ENCODE measurements at places on chromosomes 3 and 15.

DNA sequence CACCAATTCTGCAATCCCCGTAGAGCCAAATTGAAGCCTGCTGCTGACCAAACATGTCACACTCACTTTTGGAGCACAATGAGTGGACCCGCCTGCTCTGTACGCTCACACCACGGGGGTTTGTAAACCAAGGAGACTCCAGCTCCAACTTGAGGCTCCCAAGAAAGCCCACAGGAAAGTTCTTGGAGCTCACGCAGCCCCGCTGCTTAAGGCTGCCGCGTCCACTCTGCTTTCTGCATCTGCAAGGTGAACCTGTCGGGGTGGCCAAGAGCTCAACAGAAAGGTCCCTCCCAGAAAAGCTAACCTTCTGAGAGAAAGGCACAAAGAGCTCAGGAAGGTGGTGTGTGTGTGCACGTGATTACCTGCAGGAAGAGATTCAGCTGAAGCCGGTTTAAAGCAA lies 94.9 kb downstream of the PCSK6 start:
- DNase-seq: no peak

GRCh38 chr3:116161575-116162525 lies 283.4 kb downstream of the LSAMP start:
- DNase-seq: no peak

DNA sequence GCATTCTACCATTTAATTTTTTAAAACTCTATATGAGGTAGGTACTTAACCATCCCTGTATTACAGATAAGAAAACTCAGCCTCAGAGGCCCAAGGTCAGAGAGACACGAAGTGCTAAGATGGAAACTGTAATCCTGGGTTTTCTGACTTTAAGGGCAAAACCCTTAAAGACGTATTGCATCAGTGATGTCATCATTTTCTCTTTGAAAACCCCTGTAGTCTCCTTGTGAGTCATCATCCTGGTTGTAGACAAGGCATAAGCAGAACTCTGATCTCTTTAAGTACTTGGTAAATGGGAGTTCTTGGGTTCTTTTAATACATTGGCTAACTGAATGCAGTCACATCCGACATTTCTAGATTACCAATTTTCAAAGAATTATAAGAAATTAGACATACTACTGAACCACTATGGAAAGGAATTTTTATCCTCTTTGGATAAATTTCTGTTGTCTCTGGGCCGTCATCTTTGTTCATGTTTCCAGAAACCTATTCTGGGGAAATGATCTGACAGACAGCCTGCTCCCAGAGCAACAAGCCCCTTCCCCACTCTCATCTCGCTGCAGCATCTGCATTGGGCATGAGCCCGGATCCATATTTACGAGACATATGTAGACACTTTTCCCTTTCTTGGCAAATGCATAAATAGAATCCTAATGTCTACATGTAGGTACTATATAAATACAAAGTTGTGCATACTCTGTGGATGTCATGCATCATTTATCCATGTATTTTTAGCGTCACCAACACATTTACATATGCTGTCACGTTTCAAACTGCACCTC lies 48.7 kb upstream of the MDFIC2 start:
- no peak for DNase-seq

- DNase-seq: peak; percentile 13
Observed at GRCh38 chr3:138833899-138834595, 681 bp downstream of the PIK3CB start.

DNA sequence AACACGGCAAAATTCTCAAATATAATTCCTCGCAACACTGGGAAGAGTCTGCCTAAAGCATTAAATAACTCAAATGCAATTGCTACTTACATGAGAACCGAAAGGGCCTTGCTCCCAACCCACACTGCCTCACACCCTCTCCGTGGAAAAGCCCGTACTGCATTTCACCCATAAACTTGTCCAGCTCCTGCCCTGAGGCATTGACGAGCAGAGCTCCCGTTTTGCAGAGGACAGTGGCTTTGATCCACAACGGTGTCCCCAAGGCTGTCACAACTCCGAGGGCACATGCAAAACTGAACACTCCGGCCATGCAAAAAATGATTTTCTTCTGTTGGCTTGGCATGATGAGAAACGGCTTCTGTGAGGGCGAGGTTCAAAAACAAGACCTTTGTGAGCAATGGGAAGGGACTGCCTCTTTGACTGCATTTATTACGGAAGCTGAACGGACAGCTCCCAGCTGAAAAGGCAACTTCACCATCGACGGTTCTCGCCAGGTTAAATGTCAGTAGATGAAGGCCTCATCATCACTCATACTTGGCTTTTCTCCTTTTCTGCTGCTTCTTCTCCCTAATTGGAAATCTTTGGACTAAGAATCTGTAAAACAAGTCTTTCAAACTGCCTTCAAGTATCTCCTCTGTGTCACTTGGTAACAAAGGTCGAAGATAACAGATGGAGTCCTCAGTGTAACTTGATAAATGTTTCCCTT lies at the start of gene CLRN1:
Gene CLRN1 (minus strand): TSS at position 362 of the 706 bp plus-strand sequence. CDS start 19 bp downstream, at position 343.
- no peak for DNase-seq

- DNase-seq: no peak
Observed at GRCh38 chr3:23867838-23868237, 49.0 kb downstream of the NKIRAS1 start.

DNA sequence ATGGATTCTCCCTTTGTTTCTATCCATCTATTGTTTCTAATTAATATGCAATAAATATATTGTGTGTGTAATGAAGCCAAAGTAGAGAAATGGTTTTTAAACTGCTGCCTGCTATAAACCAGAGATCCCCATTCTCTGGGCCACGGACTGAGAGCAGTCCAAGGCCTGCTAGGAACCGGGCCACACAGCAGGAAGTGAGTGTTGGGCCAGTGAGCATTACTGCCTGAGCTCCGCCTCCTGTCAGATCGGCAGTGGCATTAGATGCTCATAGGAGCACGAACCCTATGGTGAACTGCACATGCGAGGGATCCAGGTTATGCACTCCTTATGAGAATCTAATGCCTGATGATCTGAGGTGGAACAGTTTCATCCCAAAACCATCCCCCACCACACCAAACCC lies 85.2 kb upstream of the POMGNT2 start:
- DNase-seq: no peak

DNA sequence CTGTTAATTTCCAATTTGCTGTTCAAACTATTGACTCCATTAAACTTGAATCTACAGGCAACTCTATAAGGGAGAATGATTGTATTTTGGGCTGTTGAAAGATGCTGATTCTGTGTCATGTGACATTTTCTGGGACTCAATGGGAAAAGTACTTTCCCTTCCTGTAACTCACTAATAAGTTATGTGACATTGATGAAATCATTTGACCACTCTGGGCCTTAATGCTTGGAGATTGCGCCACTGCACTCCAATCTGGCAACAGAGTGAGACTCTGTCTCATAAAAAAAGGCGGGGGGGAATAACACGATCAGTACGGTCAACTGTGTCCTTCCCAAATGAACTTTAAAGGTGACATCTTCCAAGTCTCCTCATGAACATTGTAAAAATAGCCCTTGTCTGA lies 215.2 kb upstream of the SGO1 start:
- no peak for DNase-seq

GRCh38 chr15:26634319-26634718 lies 138.5 kb downstream of the GABRB3 start:
- DNase-seq: peak; percentile 90

- peak; percentile 86 for DNase-seq
Observed at GRCh38 chr3:58521917-58522631, 14.9 kb downstream of the ACOX2 start.

DNA sequence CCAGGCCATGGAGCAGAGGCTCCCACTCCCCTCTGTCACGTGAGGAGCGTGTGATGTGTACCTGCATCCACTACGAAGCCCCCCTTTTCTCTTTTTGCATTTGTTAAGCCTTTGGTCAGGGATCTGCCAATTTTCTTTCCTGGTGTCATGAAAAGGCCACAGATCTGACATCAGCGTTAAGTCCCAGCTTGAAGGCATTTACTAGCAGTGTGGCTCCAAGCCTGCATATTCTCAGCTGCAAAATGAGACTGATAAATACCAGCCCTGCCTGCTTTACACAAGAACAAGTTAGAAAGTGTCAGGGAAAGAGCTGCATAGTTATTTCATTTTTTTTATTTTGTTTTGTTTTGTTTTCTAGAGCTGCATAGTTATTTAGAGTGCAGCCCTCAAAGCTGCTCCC lies 2.3 kb upstream of the ANKRD63 start:
- no peak for DNase-seq

- DNase-seq: peak; percentile 36
Observed at GRCh38 chr3:114498539-114499370, 204.9 kb downstream of the TIGIT start.
